Uterus (tissue), 4 donors: ENCODE measurements at places on chromosomes 3 and 15. TPM values are rescaled to one million over a fixed set of nuclear protein-coding genes. Genes with fewer than 3 reads are reported as not detected.
A peak's percentile ranks its signal among the peaks of the same experiment; 100 is the strongest.

Gene NUP210
- total RNA-seq: 6.7 TPM

Gene CTXN2
- not detected for total RNA-seq

Gene ACSBG1
- total RNA-seq: not detected

Gene CELSR3
- not detected for total RNA-seq

Gene SPSB4
- total RNA-seq: not detected

Gene ITGB5
- total RNA-seq: 41.8 TPM

Gene SHC4
- total RNA-seq: not detected

Gene KBTBD13
- 0.21 TPM for total RNA-seq

Gene CFAP100
- total RNA-seq: 2.8 TPM

Gene DYNC1LI1
- total RNA-seq: 37.4 TPM

GRCh38 chr3:89375451-89375850 lies 268.0 kb downstream of the EPHA3 start:
- no peak for DNase-seq

GRCh38 chr3:30768703-30769550 lies 125.5 kb downstream of the GADL1 start:
- DNase-seq: peak; percentile 69

DNA sequence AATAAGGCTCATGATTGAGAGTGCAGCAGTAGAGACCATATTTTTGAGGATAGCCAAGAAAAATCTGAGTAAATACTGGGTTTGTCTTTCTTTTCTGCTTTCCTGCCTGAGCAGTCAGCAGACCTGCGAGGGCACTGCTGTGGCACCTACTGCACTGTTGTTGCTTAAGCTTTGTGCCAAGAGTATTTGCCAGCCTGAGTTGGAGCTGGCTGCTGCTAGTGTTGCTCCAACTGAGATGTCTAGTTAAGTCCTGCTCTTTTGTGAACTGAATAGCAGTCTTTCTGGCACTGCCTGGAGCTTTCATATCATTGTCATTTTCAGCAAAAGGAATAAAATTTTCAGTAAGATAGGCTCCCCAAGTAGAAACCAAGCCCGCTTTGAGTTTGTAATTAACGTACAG lies 214.5 kb upstream of the P2RY1 start:
- DNase-seq: no peak

DNA sequence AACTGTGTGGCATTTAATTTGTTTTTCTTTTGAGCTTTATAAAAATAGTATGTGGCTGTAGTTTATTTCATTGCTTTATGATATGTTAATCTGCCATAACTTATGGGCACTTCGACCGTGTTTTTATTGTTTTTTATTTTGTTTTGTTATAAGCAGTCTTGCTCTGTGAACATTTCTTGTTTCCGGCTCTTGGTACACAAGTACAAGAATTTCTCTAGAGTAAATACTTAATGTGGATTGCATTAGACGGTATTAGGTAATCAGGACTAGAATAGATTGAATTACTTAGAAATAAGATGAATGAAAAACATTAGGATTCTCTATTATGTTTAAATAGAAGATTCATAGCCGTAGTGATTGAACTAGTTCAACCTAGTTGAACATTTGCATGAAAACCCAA lies 2.1 kb downstream of the ZFAND6 start:
- DNase-seq: no peak

DNA sequence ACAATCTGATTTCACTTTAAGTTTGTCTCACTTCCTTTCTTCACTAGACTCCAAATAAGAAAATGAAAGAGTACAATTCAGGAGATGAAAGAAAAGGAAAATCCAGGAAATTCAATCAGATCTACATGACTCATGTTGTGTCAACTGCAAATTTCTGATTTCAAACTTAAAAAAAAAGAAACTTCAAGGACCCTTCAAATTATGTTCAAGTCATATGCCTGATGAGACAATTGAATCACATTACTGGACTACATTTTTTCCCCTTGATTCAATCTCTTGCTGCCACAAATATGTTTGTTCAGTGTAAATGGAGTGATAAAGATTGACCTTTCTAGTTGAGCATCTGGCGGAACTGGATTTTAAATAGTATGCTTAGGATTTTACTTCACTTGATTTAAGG lies 37.4 kb downstream of the FRMD5 start:
- no peak for DNase-seq

DNA sequence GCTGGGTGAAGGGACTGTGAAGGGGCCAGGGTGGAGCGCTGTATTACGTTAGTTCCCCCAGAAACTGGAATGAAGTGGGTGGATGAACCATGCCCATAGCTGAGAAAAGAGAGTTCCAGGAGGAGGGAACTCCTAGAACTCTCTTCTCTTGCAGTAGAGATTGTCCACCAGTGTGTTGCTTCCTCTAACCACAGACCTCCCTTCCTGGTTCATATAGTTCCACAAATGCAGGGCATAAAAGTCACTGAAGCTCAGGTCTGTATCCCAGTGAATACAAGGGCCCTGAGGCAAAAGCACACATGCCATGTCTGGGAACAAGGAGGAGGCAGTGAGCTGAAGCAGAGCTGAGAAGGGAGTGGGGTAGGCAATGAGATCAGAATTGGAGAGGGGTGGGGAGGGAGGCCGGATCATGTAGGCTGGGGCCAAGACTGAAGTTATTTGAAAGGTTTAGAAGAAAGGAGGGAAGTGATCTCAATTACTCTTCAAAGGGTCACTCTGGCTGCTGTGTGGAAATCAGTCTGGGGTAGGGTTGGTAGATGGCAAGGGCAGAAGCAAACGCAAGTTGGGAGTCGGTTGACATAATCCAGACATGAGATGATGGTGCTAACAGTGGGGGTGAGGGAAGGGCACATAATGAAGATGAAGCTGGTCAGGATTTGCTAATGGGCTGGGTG lies 6.5 kb downstream of the A4GNT start:
- DNase-seq: no peak

GRCh38 chr3:185332026-185332735 lies 30.8 kb upstream of the MAP3K13 start:
- DNase-seq: no peak

DNA sequence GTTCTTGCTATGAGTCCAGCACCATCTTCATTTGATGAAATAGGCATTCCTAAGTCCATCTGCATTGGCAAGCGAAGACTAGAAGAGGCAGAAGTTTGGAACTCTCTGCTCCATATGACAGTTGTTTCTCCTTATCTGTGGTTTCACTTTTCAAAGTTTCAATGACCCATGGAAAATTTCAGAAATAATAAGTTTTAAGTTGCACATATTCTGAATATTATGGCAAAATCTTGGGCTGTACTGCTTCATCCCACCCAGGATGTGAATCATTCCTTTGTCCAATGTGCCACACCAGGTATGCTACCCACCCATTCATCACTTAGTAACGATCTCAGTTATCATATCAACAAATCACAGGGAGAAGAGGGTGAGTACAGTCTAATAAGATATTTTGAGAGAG lies 647.9 kb downstream of the GRM7 start:
- no peak for DNase-seq

GRCh38 chr3:87674397-87675161 lies 384.2 kb downstream of the CGGBP1 start:
- DNase-seq: no peak

DNA sequence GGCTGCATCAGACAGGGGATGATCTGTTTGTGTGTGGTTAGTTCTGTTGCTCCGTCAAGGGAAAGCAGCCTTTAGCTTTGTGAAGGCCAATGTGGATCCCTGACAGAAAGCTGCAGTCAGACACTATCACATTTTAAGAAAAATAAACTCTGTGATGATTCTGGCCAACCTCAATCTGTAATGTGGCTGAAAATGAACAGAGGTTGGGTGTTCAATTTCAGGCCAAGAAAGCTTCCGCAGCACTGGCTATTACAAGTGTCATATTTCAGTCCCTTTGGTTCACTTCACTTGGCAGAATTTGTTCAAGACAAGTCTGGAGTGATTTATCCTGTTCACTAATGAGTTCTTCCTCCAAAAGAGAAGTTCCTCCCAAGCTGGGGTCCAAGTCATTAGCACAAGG lies 571.8 kb upstream of the IL12A start:
- DNase-seq: no peak

DNA sequence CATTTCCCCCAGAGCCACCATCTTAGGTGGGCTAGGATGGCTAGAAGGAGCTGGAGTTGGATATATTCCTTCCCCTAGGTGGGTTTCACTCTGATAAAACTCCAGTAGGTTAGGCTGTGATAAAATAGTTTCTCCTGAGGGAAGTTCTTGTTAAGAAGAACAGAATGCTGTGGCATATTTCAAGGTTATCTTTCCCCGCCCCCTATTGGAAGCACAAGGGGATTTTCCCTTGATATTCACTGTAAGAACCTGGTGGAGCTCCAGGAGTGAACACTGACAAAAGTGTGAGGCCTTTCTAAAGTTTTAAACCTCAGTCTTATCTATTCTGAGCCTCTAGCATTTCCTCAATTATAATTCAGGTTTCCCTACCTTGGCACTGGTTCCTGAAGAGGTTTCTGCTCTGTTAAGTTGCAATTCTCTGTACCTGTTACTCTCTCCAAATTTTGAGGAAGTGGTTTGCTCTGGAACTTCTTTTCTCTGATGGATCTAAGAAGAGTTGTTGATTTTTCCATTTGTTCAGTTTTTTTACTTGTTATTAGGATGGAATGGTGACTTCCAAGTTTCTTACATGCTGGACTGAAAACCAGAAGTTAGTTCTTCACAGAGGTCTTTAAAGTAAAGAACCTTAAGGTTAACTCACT lies 113.5 kb downstream of the GMPS start:
- DNase-seq: no peak

DNA sequence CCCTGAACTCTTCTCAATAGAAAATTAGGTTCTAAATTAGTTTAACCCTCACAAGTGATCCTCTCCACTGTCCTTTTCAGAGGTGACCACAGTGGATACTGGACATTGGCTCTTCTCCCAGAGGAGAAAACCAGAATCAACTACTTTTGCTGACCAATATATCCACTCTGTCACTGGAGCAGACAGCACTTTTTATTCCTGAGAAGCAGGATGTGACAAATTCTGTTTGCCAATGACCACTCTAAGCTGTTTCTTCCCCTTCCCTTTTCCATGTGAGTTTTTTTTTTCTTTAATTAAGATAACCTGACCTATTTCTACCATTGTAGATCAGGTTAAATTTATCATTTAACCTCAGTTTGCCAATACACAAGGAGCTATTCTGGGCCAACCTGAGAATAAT lies 79.7 kb upstream of the ZNF280D start:
- DNase-seq: no peak

DNA sequence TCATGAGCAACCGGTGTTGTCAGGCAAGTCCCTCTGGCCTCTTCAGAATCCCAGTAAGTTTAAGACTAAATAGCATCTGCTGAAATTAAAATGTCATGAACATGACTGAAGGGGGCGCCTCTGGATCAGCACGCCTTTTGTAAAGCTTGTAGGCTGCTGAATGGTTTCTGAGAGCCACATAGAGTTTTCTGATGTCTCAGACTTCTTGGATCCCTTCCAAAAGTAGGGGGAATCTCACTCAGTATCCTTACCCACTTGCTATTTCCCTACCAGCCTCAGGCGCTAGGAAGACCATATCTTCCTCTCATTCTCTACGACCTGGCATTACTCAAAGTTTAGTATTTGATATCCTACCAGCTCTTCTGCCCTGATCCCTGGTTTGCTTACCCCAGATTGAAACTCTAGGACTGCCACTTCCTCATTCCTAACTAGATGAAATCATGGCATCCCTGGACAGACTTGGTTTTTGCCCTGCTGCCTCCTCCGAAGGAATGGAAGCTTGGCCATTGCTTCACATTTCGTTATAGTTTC lies 62.7 kb upstream of the CD47 start:
- no peak for DNase-seq

DNA sequence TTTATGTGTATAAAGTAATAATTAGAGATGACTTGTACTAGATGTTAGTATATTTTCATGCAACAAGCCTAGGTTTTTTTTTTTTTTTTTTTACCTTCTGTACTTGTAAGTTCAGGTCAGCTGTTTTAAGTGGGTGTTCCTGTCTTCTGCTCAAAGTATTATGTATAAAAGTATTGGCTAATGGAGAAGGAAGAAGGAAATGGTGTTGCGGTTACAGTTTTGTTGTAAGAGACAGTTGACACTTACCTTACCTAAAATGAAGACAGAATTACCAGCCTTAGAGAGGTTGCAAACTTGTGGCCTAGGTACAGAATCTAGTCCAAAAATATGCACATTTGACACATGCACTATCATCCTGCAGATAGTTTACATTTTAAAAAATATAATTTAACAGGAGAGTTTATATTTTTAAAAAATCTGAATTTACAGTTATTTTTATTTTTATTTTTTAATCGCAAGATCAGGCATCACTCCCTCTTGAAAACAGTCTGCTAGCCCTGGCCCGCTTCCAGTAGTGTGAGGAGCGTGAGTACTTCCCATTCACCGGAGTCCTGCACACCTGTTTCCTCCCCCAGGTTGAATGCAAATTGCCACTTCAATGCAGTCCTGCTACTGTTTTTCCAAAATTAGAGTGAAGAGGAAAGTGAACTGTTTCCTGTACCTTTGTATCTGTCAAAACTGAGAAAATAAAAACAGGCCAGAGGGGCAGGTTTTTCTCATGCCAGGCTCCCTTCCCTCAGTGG lies 224.3 kb upstream of the SOX2 start:
- no peak for DNase-seq

DNA sequence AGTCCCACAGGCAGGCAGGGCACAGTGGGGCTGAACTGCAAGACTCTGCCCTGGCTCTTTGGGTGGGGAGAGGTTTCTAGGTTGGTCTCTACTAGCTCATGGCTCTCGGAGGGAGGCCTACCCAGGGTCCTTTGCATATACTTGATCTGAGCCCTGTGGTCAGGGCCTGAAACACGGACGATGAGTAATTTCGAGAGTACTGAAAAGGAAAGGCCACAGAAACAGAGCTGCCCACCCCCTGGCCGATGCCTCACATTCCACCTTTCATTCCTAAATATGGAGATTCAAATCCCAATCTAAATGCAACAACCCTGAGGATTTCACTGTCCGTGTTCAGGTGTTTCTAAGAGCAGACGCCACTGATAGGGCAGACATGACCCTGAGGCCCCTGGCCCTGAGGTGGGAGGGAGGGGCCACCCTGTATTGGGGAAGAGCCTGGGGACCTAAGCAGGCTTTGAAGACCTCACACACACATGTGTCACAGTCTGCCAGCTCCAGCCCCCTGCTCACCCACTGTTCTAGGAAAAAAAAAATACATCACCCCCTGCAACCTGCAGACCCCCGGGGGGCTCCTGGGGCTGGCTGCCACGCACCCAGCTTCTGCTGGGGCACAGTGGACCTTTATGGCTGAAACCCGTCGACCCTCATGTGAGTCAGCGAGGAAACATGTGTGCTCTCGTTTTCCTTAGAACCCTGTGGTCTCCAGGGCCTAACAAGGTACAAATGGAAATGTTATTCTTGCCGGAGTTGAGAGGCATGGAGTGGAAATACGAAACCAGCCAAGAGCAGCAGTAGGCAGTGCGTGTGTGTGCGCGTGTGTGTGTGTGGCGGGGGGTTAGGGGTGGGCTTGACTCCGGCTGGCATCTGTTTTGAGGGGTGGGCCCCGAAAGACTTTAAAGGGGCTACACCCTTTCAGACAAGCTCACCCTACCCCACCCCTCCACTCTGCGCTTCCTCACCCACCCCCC lies 112.7 kb downstream of the CHSY1 start:
- no peak for DNase-seq

- no peak for DNase-seq
Measured at GRCh38 chr3:148903022-148903442, 37.9 kb downstream of the CPA3 start.
